ENCODE measurements at places on chromosomes 5 and 9.

GRCh38 chr5:75319638-75320037 lies 17.4 kb upstream of the HMGCR start:
- DNase-seq, result no peak

GRCh38 chr5:35771839-35772238 lies 84.9 kb upstream of the IL7R start:
- no peak for DNase-seq

DNA sequence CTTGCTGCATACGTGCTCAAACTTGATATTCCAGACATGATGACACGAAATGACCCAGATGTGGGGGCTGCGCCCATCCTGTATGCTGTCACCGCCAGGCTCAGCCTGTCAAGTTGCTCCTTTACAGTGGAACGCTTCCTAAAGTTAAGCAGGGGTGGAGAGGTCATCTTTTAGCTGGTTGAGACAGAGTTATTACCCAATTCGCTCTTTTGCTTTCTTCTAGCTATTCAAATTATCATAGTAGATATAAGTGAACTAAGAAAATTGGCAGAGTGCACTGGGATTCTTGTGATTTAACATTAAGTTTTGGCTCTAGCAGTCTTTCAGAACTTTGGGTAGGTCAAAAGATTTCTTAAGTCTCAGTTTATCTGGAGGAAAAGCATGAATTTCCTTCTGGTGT lies 69.8 kb upstream of the BASP1 start:
- no peak for DNase-seq

GRCh38 chr9:113580041-113580953 lies 116.8 kb downstream of the RGS3 start:
- no peak for DNase-seq

DNA sequence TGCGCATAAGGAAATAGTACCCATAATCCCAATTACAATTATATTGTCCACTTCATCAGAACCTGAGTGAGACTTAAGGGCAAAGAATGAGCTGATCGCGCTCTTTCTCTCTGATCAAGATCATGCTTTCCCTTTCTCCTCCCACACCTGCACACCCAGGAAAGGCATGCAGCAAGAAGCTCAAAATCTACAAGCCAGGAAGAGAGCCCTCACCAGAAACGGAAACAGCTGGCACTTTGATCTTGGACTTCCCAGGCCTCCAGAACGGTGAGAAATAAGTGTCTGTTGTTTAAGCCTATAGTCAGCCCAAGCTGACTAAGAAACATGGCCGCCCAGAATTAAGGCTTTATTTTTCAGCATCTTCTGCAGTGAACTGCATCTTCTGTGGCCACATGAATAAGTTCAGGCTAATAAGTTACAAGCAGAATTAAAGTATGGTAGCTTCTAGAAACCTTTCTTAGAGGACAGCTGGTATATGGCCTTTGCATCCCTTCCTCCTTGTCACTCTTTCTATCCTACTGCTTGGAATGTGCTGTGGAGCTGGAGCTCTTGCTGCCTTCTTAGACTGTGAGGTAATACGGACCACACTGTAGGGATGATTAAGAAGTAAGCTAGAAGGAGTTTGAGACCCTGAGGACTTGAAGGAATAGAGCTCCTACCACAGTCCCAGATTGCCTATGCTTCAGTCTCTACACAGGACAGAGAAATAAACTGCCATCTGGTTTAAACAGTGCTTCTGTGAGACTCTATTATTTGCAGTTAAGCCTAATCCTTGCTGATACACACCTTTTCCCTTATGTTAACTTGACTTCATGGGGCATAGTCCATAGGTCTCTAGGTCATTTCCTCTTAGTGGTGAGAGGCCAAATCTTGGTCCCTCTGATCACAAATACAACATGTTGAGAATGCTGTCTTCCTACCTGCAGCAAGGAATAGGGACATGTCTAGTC lies 17.2 kb downstream of the OR2S2 start:
- no peak for DNase-seq

- DNase-seq, result no peak
These were observed 1.3 kb downstream of the ERBIN start for GRCh38 chr5:65927503-65928321.

DNA sequence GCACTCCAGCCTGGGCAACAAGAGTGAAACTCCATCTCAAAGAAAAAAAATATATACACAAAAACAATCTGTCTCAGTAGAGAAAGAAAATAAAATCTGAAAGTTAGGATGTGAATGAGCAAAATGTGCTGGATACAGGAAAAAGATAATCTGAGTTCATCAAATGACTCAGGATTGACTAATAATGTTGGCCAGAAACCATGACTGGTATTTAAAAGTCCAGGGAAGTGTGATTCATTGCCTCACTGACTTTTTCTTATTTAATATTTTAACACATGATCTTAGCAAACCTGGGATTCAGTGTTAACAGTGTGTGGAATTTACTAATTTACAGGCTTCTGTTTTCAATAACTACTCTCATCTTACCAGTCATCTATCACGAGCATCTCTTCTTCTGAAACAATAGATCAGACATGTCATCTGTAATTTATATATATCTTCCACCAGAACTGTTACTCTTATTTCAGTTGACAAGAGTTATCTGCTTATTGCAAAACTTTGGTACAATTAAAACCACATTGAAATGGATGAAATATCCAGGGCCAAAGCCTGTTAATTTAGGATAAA lies 256.7 kb downstream of the CDH12 start:
- DNase-seq, result no peak

- no peak for DNase-seq
These were observed 1.2 kb downstream of the IER5L start for GRCh38 chr9:129176701-129177442.

DNA sequence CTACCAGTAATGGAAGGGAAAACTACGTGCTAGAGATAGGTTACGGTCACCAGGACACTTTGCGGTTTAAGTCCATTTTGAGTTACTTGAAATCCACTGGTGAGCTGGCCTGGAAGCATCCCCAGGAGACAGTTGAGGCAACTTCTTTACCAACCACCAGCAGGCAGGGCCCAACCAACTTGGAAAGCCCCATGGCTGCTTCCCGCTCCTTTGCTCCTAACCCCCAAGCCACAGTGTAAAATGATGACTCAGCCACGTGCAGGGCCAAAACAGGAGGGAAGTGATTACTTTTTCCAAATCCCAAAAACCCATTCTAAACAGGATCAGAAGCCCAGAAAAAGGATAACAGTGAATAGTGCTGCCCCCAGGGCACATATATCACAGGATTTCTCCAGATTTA lies 87.4 kb downstream of the PAX5 start:
- no peak for DNase-seq

DNA sequence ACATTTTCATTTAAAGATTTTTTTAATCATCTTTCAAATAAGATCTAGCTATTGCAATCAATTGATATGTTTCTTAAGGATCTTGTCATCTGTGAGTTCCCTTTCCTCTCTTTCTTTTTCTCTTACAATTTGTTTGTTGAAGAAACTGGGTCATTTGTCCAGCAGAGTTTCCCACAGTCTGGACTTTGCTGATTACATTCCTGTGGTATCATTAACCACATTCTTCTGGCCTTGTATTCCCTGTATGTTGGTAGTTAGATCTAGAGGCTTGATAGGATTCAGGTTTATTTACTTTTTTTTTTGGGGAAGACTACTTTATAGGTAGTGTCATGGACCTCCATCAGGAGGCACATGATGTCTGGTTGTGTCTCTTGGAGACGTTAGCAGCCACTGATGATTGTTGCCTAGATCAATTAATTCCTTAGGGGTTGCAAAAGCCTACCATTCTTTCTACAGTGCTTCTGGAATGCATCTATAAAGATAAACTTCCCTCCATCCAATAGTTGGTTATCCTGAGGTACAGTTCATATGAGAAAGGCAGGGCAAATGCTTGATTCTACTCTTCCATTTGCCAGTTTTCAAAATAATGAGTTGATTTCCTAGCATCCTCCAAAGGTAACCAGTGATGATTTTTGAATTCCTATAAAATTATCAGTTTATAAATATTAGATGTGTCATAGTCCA lies 14.3 kb downstream of the PDE8B start:
- no peak for DNase-seq

- peak; percentile 27 for DNase-seq
These were observed 59.5 kb upstream of the PCA3 start for GRCh38 chr9:76704593-76705204.

GRCh38 chr9:34370970-34371880 lies 5.5 kb downstream of the MYORG start:
- DNase-seq, result no peak

GRCh38 chr5:109253262-109253661 lies 156.5 kb downstream of the PJA2 start:
- DNase-seq, result no peak

GRCh38 chr9:16532681-16533450 lies 337.6 kb downstream of the BNC2 start:
- no peak for DNase-seq

DNA sequence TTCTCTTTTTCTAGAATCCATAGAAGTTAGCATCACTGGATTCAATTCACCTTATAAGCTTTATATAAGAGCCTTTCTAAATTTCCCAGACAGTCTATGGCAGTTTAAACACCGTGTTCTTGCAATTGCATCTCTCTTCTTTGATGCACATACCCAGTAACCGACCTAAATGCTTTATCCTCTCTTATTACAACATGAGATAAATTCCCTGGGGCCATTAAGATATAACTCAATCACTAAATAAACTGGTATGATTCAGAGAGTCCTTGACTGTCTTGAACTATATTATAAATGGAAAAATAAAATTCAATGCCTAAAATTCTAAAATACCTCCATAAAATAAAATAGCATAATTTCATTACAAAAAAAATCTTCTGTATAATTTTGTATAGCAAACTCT lies 98.1 kb downstream of the DIRAS2 start:
- no peak for DNase-seq

- DNase-seq, result no peak
These were observed 30.1 kb upstream of the GABRG2 start for GRCh38 chr5:162037431-162037830.

DNA sequence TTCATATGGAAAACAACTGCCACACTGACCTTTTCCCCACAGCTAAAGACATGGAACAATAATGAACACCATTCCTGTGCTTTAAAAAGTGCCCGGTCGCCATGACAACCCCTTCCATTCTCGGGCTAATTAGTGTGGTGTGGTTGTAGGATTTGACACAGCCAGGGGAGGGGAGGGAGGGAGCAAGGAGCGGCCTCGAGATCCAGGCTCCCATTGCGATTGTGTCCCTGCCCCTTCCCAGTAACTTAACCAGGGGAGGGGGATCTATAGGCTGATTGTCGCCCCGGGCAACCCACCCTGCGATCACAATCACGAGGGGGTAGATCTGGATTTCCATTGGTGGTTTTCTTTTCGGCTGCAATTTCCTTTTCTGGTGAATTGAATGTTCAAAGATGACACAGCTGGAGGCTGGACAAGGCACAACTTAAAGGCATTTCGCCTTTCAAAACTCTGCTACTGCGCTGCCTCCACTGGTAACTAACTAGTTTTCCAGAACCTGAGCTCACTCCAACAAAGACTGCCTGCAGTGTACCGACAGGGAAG lies 96.7 kb upstream of the RETREG1 start:
- no peak for DNase-seq

DNA sequence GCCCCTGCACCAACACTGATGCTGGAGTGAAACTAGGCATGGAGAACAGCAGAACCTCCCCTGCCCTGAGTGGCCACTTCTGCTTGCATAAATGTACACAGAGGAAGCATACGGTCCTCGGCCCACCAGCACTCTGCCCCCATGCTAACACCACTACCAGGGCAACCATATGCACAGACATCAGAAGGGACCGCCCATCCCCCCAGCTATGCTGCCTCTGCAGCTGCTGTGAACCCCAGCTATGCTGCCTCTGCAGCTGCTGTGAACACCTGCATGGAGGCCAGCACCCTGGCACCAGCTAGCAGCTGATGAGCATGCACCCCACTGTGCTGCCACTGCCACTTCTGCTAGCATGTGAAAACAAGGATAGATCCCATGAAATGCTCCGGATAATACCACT lies 250.3 kb downstream of the TUSC1 start:
- DNase-seq, result no peak

- DNase-seq, result no peak
These were observed 42.8 kb upstream of the IL6ST start for GRCh38 chr5:56037531-56038010.

GRCh38 chr5:181164076-181164952 lies 16.9 kb downstream of the OR2V2 start:
- no peak for DNase-seq

- no peak for DNase-seq
These were observed at the start of gene TXNDC8 for GRCh38 chr9:110337727-110338126. Gene TXNDC8 (minus strand): TSS chr9:110337863.

DNA sequence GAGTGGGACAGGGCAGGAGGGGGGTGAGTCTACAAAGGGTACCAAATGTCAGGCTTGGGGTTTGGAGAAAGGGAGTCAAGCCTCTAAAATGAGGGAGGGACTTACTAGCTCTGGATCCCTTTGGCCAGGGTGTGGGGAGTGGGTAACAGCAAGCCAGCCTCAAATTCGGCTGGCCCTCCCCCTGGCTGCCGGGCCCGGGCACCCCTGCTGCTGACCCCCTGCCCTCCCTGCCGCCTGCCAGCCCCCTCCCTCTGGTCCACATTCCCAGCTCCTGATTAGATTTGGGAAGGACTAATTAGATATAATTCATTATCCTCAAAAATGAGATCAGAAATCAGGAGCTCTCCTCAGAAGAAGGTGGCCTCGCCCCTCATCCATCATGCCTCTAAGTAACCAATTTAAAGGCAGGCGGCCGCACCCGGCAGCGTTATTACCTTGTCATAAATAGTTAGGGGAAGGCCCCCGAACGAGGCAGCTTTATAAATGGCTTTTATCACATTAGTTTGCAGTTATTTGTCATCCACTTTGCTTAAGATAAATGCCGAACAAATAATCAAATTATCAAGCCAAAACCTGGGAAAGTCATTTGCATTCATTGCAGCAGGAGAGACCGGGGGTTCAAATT lies 44.6 kb downstream of the LMX1B start:
- no peak for DNase-seq

DNA sequence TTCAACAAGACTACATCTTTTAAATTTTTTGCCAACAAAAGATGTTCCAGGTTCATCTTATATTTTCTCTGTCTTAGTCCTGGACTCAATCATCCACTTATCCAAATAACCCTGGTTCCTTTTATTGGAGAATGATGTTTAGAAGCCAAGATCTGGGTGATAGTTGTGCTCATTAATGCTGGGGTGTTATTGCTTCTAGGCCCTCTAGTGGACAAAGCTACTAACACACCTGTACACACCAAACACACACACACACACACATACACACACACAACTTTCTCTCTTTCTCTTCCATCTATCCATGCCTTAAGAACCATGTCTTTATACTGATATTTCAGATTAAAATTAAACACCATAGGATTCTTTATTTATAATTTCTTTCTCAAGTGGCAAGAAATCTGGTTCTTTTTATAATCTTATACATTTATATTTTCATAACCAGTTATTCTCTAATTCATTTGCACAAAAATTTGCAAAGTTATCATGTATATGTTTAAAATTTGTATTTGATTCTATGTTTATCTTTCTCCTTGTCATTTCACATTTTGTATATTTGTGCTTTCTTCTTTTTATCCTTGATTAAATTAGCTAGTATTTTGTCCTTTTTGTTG lies 179.1 kb upstream of the SMIM23 start:
- DNase-seq, result no peak

DNA sequence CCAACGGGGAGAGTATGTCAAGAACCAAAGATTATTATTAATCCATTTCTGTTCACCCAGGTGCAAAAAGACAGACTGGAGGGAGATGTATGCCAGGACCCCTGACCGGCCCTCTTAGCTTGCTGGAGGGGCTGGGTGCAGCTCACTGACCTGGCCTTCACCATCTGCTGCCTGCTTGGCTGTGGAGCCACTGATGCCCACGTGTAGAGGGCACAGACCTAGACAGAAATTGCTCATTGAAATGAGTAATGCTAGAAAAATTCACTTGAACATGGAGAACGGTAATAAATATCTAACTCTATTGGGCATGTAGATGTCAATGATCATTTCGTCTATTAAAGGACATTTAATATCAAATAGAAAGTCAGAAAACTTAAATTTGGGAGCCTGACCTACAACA lies 58.8 kb upstream of the ERCC6L2 start:
- DNase-seq, result no peak
